ENCODE measurements at places on chromosomes 13 and 19.

DNA sequence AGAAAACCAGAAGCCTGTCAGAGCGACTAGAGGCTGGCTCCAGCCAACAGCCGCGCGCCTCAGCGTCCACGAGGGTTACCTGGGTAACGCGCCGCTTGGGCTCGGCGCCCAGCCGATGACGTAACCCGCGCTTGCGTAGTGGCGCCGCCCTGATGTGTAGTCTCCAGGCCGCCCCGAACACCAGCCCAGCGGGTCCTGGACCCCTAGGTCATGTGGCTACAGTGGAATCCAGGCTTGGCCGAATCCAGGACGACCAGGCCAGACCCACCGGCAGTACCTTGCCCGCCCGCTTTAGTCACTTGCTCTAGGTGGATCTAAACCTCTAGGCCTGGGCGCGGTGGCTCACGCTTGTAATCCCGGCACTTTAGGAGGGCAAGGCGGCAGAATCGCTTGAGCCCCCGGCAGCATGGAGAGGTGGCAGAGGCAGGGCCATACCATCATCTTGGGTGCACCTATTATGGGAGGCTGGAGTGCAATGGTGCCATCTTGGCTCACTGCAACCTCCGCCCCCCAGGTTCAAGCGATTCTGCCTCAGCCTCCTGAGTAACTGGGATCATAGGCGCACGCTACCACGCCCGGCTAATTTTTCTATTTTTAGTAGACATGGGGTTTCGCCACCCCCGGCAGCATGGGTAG, 7.2 kb upstream of the ZNF606 start:
- DNase-seq: peak; percentile 42

DNA sequence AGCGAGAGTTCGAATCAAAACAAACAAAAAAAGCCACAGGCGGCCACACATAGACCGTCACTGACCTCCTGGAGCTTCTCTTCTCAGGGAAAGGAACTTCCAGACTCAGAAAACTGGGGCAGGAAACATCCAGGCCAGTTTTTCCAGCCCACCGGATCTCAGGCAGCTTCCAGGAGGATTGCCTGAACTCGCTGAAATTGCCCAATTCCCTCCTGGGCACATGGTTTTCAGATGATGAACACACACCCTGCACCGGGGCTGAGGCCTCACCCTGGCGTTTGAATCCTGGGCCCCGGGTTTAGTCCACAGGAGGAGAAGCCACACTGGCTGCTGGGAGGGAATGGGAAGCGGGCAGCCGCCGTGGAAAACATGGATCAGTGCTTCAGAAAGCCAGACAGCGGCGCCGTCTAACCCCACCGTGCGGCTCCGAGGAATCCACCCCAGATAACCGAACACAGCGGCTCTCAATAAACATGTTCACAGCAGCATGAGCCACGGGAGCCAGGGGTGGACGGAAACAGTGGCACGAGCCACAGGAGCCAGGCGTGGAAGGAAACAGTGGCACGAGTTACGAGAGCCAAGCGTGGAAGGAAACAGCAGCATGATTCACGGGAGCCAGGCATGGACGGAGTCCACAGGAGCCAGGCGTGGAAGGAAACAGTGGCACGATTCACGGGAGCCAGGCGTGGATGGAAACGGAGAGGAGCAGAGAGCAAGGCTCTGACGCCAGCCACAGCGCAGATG, 18.2 kb upstream of the PTBP1 start:
- peak; percentile 97 for DNase-seq

DNA sequence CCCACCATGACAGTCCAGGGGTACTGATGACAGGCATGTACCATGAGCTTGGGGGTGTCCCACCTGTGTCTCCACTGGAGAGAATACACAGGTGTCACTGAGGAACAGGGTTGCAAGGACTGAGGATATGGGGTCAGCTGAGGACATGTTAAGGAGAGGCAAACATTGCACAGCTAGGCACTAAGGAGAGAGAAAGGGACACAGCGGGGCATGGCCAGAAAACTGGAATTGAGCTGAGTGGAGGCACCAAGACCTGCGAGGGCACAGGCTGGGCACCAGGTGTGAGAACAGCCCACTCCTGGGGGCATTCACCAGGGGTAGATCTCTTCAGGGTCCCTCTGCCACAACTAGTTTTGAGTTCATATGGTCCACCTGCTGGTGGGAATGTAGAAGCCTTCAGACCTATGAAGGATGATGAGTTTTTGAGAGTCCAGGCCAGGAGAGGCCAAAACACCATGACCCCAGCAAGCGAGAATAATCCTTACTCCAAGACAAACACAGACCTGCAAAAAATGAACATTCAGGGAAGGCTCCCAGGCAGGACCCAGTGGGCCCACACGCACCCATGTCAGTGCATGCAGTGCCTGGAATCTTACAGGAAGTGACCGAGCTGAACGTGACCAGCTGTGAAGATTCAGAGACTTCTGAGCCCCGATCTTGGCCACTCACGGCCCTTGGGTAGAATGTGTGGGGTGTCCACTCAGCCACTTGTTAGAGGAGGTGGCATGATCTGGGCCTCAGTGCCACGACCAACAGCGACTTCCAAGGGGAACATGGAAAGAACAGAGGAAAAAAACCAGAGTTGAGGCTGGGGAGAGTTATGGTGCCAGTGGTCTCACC, 1.4 kb upstream of the ZNF584 start:
- peak; percentile 44 for DNase-seq

GRCh38 chr13:18233783-18234299, 947.8 kb downstream of the TUBA3C start:
- no peak for DNase-seq

GRCh38 chr13:42633495-42633894, 59.5 kb downstream of the TNFSF11 start:
- no peak for DNase-seq

GRCh38 chr13:79496188-79496587, 15.2 kb downstream of the NDFIP2 start:
- no peak for DNase-seq

GRCh38 chr13:98405690-98406344, 171.1 kb downstream of the STK24 start:
- DNase-seq: no peak

GRCh38 chr13:44622261-44622660, 46.1 kb upstream of the TSC22D1 start:
- peak; percentile 39 for DNase-seq

DNA sequence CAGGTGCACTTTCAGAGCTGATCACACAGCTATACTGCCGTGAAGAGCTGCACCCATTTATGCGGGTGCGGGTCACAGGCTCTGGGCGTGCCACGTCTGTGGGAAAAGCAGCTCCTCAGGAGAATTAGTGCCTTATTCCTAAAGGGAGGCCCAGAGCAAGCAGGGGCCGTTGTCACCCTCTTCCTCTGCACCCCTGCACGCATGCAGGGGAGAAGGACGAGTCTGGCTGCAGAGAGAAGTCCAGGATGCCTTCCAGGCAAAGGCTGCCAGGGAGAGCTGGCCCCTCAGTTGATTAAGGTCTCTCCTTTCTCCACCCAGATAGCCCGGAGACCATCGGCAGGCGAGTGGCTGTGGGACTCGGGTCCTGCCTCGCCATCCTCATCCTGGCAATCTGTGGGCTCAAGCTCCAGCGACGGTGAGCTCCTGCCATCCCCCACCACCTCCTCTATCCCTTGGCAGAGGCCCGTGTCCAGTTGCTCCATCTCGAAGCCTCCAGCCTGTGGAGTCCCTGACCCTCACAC, 3.1 kb upstream of the FFAR1 start:
- no peak for DNase-seq

- DNase-seq: no peak
Measured at GRCh38 chr13:42474954-42475353, 99.0 kb upstream of the TNFSF11 start.

- no peak for DNase-seq
Measured at GRCh38 chr13:36804588-36804987, 14.4 kb upstream of the RFXAP start.

GRCh38 chr19:11921852-11922495, 2.9 kb upstream of the ZNF700 start:
- no peak for DNase-seq

- DNase-seq: peak; percentile 28
Measured at GRCh38 chr13:32940601-32941000, 75.6 kb upstream of the KL start.

DNA sequence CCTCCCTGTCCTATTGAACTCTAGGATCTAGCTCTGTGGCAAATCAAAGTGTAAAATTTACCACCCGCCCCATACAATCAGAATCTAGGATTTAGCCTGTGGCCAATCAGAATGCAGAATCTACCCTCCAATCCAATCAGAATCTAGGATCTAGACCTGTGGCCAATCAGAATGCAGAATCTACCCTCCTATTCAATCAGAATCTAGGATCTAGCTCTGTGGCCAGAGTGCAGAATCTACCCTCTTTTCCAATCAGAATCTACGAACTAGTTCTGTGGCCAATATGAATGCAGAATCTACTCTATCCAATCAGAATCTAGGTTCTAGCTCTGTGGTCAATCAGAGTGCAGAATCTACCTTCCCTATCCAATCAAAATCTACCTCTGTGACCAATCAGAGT, 25.8 kb downstream of the PRKD2 start:
- no peak for DNase-seq

- no peak for DNase-seq
Measured at GRCh38 chr19:19649580-19649995, 6.1 kb upstream of the GMIP start.

DNA sequence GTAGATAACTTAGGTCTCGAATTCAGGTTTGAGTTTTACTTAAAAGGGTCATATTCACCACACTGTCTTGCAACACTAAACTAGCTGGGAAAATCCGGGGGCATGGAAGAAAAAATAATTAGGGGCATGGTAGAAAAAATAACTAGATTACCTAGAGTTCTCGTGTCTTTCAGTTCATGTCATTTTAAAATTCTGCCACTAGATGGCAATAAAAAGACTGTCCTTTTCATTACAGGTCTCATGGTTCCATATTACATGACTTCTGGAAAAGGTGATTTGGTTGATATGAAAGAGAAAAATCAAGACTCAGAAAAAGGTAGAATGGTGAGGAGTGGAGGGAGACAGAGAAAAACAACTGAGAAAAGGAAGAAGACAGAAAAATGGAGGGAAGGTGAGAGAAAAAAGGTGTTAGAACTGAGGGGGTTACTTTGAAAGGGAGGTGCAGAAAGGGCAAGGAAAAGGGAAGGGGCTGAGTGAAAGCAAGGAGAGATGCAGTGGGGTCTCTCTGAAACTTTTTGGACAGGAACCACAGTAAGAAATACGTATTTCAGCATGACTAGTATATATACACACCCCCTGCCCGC, 299.0 kb downstream of the KLF12 start:
- DNase-seq: peak; percentile 78

DNA sequence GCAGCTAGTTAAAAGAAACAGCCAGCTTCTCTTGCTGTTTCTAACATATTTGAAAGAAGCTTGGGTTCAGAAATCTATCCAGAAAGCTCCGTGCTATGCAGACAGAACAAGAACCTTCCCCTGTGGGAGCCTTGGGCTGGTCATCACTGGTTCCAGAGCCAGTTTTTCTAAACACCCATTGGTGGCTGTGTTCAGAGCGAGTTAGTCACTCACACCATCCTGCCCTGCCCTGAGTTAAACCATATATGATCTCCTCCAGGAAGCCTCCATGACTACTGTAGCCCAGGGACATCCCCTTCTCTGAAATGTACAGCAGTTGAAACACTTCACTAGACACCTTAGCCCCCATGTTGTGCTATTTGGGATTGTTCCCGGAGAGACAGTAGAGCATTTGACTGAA, 200.8 kb upstream of the SGCG start:
- no peak for DNase-seq

GRCh38 chr19:27779954-27780353, 1433.0 kb downstream of the UQCRFS1 start:
- no peak for DNase-seq

DNA sequence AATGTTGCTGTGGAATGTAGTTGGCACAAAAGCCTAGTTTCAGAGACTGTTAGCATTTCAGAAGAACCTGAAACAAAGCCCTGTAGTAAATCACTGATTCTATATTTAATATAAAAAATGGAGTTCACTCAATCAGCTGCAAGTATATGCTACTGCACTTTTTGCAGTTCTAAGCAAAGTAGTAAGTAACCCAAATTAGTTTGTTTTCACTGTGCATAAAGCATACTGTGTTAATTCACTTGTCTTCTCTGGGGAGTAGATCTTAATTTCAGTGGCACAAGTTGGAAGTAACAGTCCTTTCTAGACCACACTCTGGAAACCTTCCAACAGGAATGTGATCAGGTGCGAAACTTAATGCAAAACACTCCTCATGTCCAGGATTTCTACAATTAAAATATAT, 139.3 kb downstream of the DACH1 start:
- no peak for DNase-seq

DNA sequence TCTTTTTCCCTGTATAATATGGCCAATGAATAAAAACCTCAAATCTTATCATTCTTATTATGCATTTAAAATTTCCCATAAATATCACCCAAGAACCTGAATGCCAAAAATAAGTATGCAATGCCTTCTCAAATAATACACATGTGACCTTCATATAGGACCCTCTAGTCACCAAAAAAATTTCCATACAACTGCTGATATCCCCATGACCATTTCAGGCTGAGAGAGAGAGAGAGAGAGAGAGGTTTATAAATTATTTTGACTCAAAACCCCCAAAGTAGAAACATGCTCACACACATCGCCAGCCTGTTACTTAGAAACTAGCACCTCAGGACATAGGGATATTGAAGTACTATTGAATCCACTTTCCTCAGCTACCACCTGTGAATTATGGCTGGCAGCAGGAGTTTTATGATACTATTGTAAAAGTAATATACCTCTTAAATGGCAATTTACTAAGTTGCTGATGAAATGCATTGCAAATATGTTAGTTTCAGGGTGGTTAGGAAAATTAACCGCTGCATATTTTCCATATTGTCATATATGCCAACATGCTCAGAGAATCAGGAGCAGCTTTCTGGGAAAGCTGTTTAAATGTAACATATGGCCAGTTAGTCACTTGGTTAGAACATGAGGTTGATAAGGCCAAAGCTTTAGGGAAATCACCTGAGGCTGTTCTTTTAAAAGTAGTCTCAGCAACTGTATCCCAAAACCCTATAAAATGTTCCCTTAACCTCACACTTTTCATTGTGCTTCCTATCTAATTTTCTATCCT, 230.8 kb downstream of the DCT start:
- peak; percentile 43 for DNase-seq

DNA sequence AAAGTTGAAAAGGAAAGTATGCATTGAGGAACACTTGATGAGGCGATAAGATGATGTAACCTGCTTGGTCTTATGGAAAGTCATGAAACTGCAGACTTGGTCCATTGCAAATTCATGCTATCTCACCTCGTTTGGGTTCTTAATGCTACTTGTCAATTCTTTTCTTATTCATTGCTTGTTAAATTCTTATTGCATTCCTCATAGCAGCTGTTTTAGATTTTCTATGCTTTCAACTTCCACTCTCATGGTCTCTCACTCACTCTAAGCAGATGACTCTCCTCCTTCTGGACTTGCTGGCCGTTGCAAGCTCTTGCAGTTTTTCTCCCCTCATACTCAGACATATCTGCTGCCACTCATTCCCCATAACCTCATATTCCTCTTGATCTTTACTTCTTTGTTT, 67.8 kb upstream of the CSNK1A1L start:
- peak; percentile 90 for DNase-seq

DNA sequence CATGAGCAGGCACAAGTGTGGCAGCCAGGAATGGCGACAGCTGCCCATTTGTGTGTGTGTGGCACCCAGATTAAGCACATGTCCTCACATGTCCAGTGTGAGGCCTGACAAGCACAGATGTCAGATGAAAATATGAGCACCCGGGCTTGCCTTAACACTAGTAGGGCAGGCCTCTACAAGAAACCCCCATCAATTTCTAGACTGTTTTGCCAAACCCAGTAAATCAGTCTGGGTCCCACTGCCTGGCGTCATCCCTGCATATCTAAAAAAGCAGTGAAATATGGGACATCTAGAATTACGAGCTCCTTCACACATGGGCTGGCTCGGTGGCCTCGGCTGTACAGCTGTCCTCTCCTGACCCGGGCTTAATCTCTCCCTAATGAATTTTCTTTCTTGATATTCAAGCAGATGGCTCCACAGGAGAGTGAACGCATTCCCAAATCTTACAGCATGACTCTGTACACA, 432.7 kb downstream of the FOXO1 start:
- no peak for DNase-seq
